ENCODE measurements at places on chromosomes 12 and 14.
A peak's percentile ranks its signal among the peaks of the same experiment; 100 is the strongest.

- DNase-seq: no peak
These were observed 7.5 kb downstream of the SLC25A29 start for GRCh38 chr14:100298551-100299237.

DNA sequence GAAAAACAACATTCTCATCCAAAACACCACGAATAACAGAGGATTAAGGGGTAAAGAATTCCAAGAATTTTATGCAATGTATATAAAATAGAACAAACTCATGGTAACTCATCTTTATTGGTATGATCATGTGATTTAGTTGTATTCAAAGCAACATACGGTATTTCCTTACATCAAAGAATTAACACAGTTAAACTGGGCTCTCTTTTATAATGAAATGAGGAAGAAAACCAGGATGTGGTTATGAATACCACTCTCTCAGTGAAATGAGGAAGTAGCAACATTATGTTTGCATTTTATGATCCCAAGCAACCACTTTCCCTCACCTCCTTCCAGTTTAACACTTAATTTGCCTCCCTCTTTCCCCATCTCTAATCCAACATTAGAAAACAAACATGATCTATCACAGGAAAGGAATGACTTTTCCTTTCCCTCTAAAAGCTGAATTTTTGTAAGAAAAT lies 22.9 kb downstream of the SPTLC2 start:
- DNase-seq: peak; percentile 10

GRCh38 chr12:263574-263973 lies 938 bp upstream of the SLC6A13 start:
- no peak for DNase-seq

DNA sequence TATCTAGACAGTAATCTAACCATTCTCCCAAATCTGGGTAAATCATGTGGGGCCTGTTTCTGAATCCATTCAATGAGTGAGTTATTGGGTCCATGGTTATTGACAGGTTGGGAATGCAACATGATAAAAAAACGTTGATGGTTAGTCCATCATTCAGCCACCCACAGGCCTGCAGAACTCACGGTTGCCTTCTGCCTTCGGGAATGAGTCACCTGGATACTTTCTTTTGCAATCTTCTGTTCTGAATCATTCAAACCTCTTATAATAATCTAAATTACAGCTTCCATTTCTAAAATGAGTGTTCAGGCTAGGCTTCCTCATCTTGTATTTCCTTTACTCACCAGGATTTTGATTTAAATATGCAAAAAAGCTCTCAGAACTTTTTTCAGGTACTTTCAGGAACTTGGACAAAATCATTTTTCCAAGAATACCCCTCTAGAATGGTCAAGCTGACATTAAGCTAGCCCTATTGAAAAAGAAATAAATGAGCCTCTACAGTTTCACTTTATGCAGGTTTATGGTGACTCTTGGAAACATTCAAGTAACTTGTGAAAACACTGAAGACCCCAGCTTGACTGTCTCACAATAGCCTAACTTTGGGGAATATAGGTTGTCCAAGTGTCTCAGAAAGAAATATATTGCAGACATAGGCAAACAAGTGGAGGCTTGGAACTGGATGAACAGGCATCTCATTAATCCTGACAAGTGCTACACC lies 94.4 kb downstream of the KCNK10 start:
- no peak for DNase-seq

DNA sequence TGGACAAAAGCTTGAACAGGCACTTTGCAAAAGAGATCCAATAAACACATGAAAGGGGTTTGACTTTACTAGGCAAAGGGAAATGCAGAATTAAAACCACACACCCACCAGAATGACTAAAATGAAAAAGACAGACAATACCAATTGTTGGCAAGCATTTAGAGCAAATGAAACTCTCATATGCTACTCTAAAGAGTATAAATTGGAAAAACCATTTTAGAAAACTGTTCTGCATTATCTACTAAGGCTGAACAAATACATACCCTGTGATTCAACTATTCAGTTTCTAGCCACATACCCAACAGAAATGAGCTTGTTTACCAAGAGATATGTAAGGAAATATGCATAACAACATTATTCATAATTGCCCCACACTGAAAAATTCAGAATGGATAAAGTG lies 8.5 kb upstream of the IL22 start:
- DNase-seq: no peak

DNA sequence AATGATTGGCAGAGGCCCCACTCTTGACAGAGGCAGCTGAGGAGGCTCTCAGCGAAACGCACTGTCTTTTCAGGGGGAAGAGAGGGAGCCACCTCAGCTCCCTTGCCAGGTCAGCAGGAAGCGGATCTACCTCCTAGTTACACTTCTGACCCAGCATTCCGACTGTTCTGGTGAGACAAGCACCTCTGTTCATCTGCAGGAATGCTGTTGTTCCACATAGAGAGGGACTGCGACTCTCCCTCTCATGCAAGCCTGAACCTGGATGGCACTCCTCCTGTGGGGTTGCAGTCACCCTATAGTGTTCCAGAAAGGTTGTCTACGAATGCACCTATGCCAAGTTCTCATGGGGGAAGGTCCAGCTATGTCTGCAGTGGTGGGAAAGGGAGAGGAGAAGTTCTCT lies 37.1 kb upstream of the AEBP2 start:
- DNase-seq: no peak

DNA sequence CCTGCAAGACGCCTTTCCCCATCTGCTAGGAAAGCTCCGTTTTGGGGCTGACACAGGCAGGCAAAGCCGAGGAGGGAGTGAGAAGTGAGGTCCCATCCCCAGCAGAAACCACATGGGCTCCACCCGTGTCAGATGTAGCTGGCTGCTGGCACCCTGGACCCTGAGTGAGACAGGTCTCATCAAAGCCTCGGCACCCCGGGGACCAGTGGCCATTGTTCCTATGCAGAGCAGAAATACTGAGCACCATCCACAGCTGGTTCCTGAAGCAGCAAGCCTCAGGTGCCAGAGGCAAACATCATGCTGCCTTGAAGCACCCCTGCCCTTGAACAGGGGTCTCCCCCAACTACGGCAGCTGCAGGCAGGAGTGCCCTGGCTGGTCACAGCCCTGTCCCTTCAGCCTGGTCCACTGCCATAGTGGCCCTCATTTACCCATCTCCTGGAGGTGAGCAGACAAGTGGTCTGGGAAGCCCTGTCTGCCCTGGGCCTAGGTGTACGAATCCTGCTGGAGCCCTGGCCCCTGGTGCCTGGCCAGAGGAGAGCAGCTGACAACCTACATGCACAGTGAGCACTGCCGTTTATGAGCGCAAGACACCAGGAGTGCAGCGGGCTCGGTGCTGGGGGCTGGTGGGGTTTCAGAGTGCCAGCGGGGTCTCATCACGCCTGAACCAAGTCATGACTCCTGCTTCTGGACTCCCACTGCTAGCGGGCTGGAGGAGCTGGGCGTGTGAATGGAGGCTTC lies 289.8 kb upstream of the RTL1 start:
- no peak for DNase-seq

DNA sequence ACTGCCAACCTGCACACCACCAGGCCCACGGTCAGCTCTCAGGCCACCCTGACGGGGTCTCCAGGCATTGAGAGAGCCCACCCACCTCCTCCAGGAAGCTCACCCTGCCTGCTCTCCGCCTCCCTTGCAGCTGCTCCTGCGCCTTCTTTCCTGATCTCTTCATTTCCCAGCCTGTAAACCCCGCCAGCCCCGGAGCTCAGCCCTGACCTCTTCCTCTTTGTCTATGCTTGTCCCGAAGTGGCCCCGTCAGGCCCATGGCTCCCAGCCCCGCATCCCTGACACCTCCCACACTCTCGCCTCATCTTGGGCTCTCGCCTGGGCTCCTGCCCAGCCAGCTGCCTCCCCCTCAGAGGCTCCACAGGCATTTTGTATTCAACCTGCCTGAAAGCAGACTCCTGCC lies 139.3 kb downstream of the CALM1 start:
- DNase-seq: no peak

DNA sequence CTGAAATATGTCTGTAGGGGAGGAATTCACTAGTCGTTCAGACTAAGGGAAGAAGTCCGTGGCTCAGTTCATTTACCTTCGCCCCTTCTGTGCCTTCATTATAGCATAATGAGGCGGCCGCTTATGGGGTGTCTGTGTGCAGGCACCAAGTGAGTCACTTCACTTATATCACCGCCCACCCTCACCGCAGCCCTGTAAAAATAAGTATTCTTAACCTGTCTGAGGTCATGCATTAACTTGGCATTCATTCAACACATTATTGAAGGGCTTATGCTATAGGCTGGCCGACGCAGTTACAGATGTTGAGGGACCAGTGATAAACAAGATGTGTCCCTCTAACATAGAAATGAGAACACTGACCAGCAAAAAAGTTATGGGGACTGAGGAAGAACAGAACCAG lies 47.7 kb upstream of the PTCSC3 start:
- no peak for DNase-seq

DNA sequence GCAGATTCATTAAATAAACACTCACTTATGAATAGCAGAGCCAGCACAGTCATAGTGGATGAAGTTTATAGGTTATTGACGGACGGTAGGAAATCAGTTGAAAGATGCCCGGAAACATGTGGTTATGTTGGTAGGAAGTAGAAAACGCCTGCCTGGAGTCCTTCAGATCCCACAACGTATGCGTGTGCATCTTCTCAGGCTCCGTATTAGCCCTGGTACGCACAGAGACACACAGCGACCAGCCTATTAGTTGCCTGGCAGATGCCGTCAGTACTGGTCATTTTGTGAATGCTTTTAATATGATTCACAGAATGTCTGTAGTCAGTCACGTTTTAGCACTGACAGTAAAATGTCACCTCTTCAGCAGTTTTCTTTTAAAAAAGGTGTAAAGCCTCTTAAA lies 196.4 kb downstream of the RGS6 start:
- no peak for DNase-seq

DNA sequence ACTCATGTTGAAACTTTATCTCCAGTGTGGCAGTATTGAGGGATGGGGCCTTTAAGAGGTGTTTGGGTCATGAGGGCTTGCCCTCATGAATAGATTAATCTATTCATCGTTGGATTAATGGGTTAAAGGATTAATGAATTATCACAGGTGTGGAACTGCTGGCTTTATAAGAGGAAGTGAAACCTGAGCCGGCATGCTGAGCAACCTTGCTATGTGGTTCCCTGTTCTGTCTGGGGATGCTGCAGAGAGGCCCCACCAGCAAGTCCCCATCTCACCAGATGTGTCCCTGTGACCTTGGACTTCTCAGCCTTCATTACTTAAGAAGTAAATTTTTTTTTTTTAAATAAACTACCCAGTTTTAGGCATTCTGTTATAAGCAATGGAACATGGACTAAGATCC lies 109.6 kb downstream of the DYRK2 start:
- DNase-seq: no peak

DNA sequence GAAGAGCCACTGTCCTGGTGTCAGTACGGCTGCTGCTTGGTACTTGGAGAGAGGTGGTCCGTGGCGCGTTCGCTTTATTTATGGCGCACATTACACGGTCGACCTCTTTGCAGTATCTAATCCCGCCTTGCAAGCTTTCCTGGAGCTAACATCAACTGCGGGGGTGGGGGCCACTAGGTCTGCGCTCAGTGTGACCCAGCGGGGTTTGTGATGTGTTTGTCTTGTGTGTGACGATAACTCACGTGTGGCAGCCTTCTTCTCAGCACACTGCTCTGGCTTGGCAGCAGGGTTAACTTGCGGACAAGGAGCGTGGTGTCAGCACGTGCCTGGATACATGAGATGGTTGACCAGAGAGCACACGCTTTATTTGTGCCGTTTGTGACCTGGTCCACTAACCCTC lies 122.2 kb upstream of the RTL1 start:
- DNase-seq: no peak

GRCh38 chr14:51504669-51505068 lies 147.0 kb upstream of the FRMD6 start:
- no peak for DNase-seq

DNA sequence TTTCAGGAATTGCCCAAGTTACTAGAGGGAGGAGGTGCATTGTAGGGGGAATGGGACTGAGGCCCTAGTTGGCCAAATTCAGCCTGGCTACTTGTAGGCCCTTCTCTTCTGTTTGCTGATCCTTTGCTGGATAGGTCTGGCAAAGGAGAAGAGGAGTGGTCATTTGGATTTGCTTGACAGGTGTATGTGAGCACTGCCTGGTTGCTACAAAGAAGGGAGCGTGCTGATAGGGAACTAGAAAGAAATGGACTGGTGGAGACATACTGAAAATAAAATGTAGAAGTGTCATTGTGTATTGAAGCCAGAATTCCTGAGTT lies 3.6 kb downstream of the PSMA6 start:
- no peak for DNase-seq

- DNase-seq: no peak
These were observed 58.0 kb upstream of the PSMA6 start for GRCh38 chr14:35234012-35234805.

DNA sequence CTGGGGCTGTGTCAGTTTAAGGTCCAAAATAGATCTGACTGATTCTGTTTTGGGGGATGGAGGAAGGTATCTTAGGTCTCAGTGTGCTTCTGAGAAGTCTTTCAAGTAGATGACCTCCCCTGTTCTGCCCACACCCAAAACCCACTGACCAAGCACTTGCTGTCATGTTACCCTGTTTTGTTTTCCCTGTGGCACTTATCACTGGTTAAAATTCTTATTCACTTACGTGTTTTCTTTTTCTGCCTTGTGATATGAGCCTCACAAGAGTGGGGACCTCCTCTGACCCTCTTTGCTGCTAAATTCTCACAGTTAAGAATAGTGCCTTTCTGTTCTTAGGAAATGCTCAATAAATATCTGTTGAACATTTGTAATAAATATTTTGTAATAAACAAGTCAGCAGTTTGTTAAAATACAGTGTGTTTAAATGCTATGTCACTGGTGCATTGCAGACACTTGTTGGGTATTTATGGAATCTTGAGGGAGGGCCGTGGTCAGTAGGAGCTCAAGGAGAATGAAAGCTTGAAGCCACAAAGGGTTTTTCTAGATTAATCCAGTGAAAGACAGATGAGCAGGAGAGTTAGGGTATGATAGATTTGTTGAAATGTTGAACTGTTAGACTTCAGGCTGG lies 20.9 kb downstream of the PLEKHA5 start:
- DNase-seq: no peak

GRCh38 chr12:69834576-69834975 lies 9.5 kb downstream of the MYRFL start:
- no peak for DNase-seq

DNA sequence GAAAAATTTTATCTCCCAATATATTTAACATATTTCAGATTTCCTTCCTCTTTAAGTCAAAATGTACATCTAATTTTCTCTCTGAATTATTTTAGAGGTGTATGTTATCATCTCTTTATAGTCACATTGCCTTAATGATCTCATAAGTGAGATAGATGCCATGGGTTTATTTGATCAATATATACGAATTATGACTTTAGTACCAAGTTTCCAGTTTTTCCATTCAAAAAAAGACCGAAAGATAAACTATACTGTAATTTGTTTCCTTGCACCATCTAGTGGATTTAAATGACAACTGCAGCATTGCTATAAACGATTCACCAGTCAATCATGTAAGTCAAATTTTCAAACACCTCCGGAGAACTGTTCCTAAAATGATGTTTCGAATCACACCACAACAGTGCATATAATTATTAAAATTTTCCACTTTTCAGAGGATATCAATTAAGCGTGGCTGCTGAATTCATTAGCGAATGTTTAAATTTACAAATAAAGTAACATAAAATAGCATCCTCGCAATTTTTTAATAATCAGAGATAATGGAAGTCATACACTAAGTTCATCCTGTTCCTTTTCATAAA lies 419 bp upstream of the ATXN7L3B start:
- DNase-seq: peak; percentile 63

- no peak for DNase-seq
These were observed 7.4 kb upstream of the ELK3 start for GRCh38 chr12:96186607-96187301.

GRCh38 chr14:76639606-76640229 lies 121.5 kb upstream of the VASH1 start:
- DNase-seq: no peak

GRCh38 chr14:29078810-29079522 lies 312.4 kb downstream of the FOXG1 start:
- peak; percentile 7 for DNase-seq

All from DMS153 (cell line).